ENCODE measurements at places on chromosomes 3 and 15.

DNA sequence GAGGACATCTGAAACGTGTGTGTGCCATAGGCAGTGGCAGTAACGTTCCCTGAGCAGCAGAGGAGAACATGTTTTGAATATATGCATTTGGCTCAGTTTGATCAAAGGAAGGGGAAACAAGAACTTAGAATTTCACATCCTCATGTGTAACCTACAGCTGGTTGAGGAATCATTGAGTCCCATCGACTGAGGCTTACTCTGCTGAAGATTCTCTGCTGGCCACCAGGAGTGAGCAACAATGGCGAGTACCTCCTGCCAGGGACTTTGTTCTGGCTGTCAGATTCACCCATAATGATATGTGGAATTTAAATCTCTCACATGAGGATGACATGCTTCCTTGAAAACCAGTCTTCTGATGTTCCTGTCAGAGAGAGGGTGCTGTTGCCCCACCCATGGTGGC lies 21.3 kb downstream of the GORASP1 start:
- no peak for DNase-seq

- DNase-seq, result no peak
Observed at GRCh38 chr3:72220946-72221345, 436.0 kb upstream of the PROK2 start.

DNA sequence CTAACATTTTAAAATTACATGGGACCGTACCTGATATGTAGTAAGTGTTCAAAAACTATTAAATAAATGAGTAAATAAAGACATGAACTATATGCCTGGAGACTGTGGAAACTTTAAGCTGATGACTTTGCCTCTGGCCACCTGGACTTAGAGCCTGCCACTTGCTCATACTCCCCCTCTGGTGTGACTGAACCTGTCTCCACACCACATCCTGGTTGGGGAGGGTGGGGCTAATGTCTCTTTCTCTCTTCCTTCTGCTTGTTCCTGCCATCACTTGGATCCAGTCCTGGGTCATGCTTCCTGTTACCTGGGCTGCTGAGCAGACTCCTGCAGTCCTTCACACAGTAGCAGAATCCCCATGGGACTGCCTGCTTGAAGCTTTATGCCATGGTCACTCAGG lies 8.2 kb upstream of the TMEM158 start:
- no peak for DNase-seq

GRCh38 chr3:135895106-135895733 lies 70.3 kb upstream of the PPP2R3A start:
- peak; percentile 77 for DNase-seq

DNA sequence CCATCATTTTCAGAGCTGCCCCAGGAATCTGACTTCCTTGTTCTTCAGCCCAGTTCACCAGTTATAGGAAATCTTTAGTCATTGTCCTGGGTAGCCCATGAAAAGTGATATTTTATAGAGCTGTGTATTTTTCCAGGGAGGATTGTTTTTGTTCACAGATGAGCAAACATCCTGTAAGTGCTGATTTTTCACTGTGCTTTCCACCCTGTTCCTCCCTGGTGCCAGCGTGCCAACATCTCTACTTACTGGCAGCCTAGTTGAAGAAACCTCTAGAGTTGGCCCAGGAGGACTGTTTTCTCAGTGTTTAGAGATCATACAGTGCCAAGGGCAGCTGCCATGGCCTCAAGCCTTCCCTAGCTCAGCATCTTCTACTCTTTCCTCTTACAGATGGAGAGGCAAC lies 41.3 kb downstream of the ST6GAL1 start:
- DNase-seq, result no peak

- no peak for DNase-seq
Observed at GRCh38 chr15:48584090-48584811, 61.3 kb downstream of the FBN1 start.

DNA sequence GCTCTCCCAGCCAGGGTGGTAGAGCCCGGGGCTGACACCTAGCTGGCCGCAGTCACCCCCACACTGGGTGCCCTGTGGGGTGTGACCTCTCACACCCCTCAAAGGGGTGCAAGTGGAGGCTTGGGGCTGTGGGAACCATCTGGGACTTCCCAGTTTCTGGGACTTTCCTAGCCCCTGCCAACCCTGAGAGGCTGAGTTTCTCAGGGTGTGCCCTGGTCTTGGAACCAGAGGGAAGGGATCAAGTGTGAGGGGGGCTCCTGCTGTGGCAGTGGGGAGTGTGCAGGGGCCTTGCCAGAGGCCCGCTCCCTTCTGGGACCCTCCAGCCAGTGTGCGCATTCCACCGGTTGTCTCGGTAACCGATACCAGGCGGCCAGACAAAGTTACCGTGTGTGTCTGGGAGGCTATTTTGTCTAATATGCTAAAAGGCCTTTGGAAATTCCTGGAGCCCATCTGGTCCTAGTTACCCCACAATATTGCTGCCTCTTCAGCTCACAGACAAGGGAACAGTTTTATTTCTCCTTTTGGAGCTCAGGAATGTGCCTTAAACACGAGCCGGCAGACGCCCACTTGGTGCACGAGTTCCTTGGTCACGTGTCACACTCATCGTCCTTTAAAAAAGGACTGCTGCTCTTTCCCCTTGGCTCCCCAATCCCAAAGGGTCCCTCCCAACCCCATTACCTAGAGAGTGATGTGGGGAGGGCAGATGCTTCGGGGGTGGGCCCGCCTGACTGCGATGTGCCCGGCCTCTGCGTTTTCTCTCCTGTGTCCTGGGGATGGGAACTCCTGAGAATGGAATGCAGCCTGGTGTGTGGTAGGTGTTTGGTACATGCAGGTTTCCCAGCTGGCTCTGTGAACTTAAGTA lies 33.2 kb downstream of the HDAC11 start:
- DNase-seq, result no peak

DNA sequence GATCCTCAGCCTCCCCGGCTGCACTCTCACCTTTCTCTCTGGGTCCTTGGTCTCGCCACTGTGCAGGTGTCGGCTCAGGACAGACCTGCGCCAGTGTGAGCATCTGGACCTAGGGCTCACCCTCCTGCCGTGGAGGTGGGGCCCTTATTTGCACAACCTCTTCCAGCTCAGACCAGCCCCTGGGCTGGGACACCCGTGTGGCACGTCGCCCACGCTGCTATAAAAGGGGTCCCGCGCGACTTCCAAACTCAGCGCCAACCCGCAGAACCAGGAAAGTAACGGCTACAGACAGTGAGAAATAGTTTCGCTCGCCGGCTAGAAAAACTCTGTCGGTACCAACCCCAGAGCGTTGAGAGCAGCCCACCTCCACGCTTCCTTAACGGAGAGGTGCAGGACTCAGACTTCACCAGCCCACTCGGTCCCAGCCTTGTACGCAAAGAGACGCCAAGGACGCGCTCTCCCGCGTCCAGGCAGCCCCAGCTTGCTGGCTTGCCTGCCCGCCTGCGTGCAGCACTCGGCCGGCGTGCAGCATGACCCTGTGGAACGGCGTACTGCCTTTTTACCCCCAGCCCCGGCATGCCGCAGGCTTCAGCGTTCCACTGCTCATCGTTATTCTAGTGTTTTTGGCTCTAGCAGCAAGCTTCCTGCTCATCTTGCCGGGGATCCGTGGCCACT lies at the start of the genes DUOX2 and DUOXA2:
Gene DUOX2, minus strand, starts transcription at position 97 of the 675 bp plus-strand sequence. CDS start 761 bp downstream, outside the sequence.
Gene DUOXA2, plus strand, starts transcription at position 251 of the 675 bp plus-strand sequence. Its CDS starts 280 bp downstream, at position 531.
- no peak for DNase-seq

DNA sequence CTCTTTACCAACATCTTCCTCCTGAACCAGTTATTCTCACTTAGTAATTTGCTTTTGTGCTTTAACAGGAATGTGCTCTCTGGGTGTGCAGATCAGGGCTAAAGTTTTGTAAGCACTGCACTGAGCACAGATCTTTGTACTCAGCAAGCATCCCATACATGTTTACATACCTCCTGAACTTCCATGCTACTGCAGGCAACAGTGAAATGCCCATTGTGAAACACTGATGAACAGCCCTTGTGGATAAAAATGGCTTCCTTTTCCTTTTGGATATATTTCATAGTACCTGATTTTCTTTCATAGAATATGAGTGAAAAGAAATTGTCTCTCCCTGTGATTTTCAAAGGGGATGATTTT lies 855.9 kb downstream of the MCTP2 start:
- no peak for DNase-seq

DNA sequence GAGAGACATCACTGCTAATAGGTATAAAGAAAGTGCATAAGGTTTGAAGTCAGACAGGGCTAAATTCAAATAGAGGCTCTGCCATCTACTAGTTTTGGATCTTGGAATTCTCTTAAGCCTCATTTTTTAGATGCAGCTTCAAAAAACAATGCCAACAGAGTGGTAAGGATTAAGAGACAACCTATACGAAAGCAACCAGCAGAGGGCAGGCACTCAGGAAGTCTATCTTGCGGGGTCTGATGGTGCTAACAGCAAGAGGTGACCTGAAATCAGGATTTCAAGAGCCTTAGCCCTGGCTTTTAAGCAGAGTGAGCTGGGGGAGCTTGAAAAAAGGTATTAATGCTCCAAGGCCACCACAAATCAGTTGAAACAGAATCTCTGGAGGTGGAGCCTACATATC lies 40.7 kb downstream of the LDHAL6B start:
- DNase-seq, result peak; percentile 51

GRCh38 chr3:187830181-187830580 lies 84.9 kb upstream of the BCL6 start:
- no peak for DNase-seq

- DNase-seq, result no peak
Observed at GRCh38 chr15:79339588-79340314, 28.8 kb downstream of the TMED3 start.

GRCh38 chr15:31435261-31435911 lies 108.8 kb downstream of the KLF13 start:
- DNase-seq, result peak; percentile 55

GRCh38 chr3:38702231-38702630 lies 52.7 kb upstream of the SCN5A start:
- DNase-seq, result no peak

DNA sequence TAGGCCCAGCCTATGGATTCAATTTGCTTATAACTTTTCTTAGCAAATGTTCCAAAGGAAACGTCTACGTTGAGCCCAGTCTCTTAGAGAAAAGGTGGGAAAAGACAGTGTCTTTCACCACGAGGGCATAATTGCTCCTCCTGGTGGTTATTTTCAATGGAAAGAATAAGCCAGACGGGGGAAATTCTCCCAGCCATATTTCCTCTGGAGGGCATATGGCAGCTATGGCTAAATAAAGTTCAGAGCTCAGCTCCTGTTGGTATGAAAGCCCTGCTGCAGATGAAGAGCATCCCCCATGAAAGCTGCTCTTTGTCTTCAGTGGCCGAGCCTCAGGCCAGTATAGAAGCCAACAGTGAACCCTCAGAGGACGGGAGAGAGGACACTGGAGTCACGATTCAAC lies 297.9 kb downstream of the RYR3 start:
- peak; percentile 5 for DNase-seq

- no peak for DNase-seq
Observed at GRCh38 chr3:113537155-113537554, 4.8 kb downstream of the SIDT1 start.

DNA sequence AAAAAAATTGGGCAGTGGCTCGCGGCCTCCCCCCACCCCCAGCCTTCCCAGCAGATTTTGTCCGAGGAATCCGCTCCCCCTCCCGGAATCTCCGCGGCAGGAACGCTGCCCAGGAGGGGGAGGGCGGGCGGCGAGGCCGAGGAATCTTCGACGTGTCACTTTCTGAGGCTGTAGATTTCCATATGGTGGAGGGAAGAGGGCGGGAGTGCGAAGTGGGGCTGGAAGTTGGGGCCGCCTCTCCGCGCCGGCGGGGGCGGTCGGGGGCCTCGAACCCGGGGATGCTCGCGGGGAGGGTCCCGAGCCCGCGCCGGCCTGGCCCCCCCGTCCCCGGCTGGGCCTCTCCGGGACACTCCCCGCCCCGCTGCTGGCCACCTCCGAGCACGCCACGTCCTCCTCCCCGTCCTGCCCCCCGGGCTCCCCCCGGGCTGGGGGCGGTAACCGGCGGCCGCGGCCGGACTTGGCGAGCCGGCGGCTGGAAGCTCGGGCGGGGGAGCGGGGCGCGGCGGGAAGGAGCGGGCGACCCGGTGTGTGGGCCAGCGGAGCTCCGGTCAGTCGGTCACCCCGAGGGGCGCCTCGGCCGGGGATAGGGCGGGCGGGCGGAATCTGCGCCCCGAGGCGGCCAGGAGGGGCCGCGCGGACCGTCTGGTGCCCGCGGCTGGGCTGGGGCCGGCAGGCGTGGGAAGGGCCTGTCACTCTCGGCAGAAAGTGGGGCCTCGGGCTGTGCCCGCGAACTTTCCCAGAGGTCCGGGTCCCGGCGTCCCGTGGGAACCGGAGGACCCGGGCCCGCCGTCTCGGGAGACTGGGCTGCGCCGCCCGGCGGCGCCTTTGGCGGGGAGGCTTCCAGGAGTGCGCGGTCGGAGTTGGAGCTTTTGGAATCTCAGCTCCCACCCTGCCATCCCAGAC lies 951 bp downstream of the FNDC3B start:
- peak; percentile 49 for DNase-seq

DNA sequence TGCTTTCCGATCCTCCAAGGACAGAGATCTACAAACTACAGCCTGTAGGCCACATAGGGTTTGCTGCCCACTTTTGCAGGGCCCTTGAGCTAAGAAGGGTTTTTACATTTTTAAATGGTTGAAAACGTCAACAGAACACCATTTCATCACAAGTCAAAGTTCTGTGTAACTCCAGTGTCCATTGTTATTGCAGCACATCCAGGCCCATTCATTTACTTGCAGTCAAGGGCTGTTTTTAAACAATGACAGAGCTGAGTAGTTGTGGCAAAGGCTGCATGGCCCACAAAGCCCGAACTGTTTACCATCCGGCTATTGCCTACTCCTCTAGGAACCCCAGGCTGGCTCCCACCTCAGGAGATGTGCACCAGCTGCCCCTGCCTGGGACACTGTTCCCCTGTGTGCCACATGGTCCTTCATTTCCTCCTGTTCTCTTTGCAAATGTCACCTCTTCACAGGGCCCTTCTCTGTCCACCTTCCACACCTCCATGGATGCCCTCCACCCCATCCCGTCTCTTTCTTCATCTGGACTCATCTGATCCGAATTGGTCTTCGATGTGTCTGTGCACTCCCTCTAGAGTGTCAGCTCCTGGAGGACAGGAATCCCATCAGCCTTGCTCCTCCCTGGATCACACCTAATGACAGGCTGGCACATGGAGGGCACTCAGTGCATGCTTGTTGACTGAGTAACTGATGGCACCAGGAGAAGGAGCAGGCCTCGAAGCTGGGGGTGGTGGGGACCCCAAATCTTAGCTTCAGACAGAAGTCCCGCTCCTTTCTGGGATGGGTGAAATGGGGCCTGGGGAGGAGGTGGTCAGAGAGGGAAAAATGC lies 69.5 kb upstream of the IQSEC1 start:
- no peak for DNase-seq

DNA sequence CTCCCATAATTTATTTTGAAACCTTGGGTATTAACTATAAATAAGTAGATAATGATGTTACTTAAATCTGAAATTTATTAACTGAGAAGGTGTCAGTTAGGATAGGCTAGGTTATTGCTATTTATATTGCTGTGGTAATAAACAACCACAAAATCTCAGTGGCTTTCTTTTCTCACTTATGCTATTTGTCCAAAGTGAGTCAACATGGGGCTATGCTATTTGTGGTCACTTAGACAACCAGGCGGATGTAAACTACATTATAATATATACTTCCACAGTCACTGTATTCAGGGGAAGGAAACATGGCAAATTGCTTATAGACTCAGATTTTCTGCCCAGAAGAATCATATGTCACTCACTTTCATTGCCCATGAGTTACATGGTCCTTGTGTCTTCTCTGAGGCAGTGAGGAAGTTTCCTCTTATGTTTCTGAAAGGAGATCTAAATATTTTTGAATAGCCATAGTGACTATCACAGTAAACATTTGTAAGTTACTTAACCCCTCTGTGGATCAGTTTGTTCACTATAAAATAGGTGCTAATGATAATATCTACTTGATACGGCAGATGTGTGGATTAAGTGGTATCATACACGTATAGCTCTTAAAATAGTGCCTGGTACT lies 19.8 kb downstream of the HMG20A start:
- no peak for DNase-seq

All from neural crest cell (in vitro differentiated cells).